GM20000 (cell line): ENCODE measurements at places on chromosomes 6 and 20.

DNA sequence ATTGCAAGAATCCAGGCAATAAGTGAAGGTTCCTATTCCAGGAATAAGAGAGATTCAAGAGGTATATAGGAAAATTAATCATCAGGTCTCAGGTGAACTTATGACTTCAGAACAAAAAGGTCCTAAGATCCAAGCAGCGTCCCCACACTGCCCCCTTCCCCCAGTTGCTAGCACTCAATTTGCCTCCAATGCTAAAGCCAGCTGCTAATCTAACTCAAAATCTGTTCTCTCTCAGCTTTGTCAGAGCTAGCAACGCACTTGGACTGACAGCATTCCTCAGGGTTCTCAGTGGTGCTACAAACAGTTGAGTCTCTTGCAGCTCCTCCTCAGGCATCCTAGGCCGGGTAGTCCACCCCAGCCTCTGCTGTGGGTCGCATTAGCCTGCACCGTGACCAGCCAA is 148.3 kb downstream of the RFX6 start:
- DNase-seq, result no peak

- DNase-seq, result no peak
Observed at GRCh38 chr6:44855562-44856411, 468.3 kb downstream of the CDC5L start.

DNA sequence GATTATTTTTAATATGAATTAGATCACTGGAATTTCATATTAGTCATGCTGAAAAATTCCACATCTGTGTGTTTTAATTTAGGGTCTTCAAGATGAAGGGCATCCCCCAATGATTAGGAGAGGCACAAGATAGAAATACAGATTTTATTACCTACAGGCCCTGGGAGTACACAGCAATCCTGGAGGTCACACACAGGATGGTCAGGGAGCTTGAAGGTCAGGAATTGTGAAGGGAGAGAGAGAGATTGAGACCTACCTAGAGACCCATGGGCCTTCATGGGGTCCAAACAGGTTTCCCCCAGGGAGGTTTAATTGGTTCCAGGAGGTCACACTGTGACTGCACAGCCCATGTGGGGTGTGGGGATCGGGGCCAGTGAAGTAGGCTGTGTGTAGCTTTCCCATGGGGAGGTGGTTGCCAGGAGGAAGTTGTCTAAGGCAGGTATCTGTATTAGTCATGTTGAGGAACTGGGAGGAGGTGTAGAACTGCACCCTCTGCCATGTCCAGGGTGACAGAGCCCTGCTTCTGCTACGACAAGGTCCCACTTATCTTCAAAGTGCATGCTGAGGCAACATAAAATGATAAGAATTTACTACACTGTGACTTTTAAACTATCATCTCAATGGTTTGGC is 18.3 kb downstream of the SNX9 start:
- DNase-seq, result no peak

GRCh38 chr6:33292996-33293682 is 3.7 kb downstream of the PFDN6 start:
- no peak for DNase-seq

DNA sequence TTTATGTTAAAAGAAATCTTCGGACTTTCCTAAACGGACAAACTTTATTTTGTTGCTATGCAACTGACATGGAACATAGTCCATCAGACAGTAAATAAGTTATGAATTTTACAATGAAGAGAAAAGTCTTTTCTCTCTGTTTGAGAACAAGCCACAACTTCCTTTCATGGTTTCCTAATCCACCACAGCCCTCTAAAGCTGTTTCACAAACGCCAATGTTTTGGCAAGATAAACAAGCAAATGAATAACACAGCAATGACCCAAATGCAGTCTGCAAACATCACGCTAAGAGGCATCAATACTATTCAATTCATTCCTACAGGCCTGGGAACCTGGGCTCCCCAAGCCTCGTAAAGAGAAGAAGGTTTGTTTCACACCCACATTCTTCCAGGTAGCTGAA is 60.4 kb downstream of the HAO1 start:
- no peak for DNase-seq

DNA sequence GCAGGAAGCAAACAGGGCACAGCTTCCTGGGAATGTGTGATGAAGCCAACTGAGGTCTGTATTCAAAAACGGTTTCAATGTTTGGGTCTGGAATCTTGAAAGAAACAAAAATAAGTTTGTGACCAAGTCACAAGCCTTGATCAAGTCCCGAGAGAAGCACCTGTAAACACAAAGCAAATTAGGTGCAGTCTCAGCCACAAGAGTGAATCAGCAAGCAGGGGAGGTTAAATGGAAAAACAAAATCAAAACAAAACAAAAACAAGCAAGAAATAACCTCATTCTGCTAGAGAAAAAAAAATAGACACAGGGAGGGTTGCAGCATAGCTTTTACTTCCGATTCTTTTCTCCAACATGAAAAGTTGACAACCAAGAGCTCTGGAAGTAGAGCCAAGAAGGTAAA is 201.7 kb downstream of the CLIC5 start:
- DNase-seq, result no peak

- DNase-seq, result no peak
Observed at GRCh38 chr6:44180886-44181285, 22.3 kb downstream of the CAPN11 start.

- DNase-seq, result no peak
Observed at GRCh38 chr20:61053889-61054288, 198.2 kb upstream of the CDH4 start.

DNA sequence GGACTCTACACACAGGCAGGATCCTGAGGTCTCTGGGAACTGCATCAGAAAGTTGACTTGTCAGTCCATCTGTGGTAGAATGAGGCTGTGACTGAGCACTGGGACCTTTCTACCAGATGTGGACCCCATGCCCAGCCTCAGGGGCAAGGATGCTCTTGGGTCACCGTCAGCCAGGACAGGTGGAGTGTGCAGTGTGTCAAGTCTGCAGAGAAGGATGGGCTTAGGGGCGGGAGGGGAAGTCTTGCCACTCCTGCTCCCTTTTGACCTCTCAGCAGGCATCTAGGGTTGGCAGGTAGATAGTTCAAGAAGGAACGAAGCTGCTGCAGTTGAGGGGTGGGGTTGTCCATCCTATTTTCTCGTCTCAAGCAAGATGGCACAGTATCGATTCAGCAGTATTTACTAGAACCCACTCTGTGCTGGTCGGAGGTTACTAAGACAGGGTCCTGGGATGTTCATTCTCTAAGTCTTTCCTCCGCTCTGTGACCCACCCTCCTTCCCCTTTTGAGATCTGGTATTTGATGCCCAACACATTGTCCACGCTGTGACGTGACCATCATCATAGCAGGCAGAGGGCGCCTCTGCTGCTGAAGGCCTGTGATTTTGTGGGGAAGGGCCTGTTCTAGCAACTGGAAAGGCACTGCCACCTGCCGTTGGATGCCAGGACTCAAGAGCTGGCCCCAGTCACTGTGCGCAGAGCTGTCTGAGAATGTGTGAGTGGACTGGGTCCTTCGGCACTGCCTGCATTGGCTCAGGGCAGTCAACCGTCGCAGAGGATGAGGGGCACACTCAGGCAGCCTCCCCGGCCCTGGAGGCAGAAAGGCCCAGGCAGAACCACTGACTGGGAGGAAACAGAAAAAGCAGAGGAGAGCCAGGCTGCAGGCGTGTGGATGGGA is 23.2 kb downstream of the RBCK1 start:
- peak; percentile 35 for DNase-seq

- DNase-seq, result no peak
Observed at GRCh38 chr6:166330612-166331011, 11.7 kb downstream of the SFT2D1 start.

DNA sequence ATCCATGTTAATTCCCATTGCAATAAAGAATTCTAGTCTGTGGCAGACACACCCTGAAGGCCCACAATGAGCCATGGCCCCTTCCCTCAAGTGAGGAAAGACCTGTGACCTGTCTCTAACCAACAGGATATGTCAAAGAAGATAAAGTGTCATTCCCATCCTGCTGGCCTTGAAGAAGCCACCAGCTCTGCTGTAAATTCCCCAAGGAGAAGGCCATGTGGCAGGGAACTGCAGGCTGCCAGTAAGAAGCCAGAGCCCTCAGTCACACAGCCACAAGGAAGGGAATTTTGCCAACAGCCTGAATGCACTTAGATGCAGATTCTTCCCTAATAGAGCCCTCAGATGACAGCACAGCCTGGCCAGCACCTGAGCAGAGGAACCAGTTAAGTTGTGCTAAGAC is 24.8 kb downstream of the VIP start:
- DNase-seq, result no peak

GRCh38 chr6:474453-475185 is 83.1 kb downstream of the IRF4 start:
- peak; percentile 84 for DNase-seq
